BJ (cell line): ENCODE measurements at places on chromosomes 12 and 14.

DNA sequence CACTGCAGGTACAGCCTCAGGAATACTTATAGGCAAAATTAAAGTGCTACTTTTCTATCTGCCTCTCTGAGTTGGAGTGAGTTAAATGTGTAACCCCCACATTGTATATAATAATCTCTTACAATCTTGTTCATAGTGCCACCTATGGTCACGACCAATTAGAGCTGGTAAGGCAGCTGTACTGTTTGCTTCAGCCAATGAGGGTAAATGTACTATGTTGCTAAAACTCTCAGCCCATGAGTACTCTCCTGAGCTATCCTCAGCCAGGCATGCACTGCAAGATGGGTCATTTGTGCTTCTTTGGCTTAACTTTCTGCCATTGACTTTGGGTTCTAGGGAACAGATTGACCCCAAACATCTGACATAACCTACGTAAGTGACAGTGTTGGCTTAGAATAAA lies 15.0 kb upstream of the MDM2 start:
- no peak for DNase-seq

GRCh38 chr14:100673085-100673806 lies 53.4 kb upstream of the DLK1 start:
- DNase-seq = no peak

- no peak for DNase-seq
Observed at GRCh38 chr14:75175677-75176141, 703 bp downstream of the TMED10 start.

DNA sequence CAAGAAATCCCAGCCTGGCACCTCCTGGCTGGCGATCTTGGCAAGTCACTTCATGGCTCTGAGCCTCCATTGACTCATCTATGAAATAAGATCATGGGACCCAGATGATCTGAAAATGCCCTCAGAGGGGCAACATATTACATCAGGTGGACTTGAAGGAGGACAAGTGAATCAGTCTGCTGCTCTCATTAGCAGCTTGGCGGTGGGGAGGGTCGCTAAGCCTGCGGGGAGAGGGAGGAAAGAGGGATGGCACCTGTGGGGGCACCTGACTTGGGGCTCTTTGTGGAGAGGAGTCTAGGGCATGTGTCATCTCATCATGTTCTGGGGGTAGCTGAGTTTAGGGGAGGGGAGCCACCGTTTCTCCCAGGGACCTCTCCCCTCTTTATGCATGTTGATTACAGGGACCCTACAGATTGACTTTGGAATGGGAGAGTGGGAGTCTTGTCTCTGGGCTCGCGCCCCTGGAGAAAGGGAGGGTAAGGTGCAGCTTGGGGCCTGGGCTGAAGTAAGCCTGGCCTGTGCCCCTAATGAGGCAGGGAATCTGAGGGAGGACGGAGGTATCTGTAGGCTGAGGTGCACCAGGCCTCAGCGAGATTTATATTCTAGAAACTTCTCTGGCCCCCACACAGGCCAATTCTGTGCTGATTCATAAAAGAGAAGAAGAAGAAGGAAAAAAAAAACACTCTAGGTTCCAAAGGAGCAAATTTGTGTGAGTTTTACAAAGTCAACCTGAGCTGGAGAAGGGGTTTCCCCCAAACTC lies 29.3 kb upstream of the BATF start:
- DNase-seq = no peak

DNA sequence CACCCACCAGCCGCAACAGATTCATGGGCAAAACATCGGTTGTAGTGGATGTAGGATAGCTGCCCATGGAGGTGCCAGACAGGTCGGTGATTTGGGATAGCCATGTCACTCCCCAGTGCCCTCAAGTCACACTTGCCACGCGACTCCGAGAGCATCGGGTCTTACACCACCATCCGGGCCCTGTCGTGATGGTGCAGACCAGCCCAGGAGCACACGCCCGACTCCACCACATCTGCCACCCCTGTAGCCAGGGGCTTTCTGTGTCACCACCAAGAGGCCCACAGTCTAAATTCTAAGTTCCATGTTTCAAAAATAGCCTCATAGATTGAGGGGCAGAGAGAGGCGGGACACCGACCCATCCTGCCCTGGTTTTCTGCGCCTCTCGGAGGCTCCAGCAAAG lies 18.0 kb downstream of the FOXN4 start:
- DNase-seq = no peak

GRCh38 chr14:74459289-74459946 lies 33.4 kb upstream of the SYNDIG1L start:
- DNase-seq = peak; percentile 11

- DNase-seq = no peak
Observed at GRCh38 chr14:22099942-22100763, 426.5 kb upstream of the OR4E1 start.

GRCh38 chr12:52360663-52361271 lies 6.5 kb downstream of the KRT85 start:
- DNase-seq = no peak

DNA sequence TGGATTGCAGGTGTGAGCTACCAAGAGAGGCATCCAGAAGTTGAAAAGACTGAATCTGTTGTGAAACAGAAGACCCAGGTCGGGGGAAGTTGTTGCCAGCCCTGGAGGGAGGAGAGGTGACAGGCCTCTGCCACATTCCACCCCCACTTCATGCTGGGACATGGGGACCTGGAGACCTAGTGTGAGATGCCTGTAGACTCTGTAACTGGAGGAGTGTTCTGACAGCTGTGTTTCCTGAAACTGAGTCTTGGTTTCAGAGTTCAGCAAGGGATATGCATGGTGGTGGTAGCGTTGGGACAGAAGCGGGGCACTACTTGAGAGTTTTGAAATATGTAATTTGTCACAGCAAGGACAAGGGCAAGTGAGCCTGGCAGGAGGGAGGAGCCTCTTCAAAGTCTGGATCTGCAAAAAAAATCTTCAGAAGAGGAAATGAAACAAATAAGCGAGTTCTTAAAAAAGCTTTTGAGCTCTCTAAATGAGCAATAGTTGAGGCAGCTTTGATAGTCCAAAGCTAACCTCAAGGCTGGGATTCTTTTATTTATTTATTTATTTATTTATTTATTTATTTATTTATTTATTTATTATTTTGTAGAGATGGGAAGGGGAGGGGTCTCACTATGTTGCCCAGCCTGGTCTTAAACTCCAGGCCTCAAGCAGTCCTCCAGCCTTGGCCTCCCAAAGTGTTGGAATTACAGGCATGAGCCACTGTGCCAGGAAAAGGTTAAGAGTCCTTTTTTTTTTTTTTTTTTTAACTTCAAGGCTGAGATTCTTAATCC lies 58.9 kb upstream of the EEA1 start:
- no peak for DNase-seq

- no peak for DNase-seq
Observed at GRCh38 chr12:3913278-3913677, 40.1 kb upstream of the PARP11 start.

DNA sequence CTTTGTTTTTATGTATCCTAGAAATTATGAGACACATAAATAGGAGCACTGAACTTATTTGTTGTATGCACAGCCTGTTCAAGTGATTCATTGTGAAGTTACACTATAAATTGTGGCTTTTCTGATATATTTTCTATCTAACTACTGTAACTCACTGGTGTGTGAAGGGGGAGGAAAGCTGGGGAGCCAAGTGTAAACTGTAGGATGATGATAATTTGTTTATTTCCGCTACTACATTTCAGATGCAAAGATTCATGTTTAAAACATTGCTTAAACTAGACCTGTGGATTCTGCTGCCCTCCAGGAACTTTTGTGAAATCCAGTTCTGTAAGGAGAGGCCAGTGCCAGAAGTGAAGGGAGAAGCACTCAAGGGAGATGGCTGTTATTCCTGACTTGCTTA lies 3.3 kb downstream of the TMTC2 start:
- no peak for DNase-seq

DNA sequence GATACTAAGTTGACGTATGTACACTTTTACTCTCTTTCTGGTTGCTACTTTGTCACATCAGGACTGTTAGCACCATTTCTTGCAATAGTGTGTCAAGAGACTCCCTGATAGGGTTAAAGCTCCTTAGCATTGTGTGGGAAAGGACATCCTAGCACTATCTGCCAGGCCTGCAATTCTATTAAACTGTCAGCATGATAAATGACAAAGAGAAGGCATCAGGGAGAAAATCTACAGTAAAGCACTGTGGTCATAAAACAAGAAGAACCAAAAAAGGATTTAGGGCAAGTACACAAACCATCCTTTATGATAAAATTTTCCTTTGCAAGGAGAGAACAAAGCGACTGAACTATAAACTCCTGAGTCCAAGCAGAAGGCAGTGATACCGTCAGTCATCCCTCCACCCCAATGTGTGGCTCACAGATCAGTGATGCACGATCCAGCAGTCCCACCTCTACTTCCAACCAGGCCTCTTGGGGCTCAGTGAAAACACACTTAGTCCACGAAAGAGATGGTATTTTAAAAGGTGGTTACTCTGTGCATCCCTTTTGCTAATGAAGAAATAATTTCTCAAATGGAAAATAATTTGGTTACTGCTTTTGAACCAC lies 31.4 kb upstream of the SLC35F4 start:
- DNase-seq = no peak

DNA sequence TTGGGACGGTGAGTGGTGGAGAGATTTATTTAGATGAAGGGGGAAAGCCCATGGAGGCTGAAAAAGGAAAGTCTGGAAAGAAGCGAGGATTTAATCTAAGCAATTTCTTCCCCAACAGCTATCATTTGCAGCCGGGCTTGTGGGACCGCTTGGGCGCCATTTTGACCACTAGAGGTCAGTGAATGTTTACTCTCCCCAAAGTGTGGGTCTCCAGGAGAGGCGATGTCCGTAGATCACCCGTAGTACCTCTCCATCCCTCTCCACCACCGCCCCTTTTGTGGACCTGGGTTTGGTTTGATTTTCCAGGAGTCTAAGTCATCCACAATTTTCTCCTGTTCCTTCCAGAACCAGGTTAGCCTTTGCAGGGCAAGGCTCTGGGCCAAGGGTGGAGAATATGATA lies 91.2 kb upstream of the PARP11 start:
- no peak for DNase-seq

DNA sequence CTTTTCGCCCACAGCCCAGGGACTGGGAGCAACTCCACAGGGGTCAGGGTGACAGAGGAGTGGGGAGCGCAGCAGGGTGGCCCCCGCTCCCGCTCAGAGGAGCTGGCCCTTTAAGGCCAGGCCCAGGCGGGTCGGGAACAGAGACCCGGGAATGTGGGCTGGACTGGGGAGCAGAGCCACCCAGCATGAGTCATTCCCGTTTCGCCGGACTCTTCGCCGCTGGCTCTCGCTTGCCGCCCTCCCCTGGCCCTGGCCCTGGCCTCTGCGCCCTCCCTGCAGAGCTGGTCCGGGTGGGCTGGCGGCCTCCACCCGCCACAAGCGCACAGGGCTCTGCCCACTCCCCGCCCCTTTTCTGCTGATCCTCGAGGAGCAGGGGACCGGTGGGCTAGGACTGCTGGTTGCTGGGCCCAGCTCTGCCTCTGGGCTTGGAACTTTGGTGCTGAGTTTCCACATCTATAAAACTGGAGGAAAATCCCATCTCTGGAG lies 92.8 kb downstream of the NINJ2 start:
- DNase-seq = no peak

- DNase-seq = no peak
Observed at GRCh38 chr14:55332654-55333570, 61.7 kb downstream of the FBXO34 start.

- DNase-seq = no peak
Observed at GRCh38 chr12:66011731-66012130, 118.8 kb downstream of the LLPH start.

DNA sequence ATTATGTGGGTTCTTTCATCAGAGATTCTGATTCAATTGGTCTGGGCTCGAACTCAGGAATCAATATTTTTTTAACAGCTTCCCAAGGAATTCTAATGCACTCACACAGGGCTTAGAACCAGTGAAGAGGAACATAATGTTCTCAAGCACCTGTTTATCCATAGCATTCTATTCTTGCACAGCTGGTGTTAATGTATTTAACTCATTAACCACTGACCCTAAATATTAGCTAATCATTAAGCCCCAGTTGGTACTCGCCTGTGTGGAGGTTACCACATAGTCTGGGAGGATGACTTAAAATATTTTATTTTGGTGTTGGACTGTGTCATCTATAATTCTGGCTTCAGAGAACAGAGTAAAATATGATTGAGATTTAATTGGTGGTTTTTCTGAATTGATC lies 45.3 kb downstream of the LRP6 start:
- no peak for DNase-seq

DNA sequence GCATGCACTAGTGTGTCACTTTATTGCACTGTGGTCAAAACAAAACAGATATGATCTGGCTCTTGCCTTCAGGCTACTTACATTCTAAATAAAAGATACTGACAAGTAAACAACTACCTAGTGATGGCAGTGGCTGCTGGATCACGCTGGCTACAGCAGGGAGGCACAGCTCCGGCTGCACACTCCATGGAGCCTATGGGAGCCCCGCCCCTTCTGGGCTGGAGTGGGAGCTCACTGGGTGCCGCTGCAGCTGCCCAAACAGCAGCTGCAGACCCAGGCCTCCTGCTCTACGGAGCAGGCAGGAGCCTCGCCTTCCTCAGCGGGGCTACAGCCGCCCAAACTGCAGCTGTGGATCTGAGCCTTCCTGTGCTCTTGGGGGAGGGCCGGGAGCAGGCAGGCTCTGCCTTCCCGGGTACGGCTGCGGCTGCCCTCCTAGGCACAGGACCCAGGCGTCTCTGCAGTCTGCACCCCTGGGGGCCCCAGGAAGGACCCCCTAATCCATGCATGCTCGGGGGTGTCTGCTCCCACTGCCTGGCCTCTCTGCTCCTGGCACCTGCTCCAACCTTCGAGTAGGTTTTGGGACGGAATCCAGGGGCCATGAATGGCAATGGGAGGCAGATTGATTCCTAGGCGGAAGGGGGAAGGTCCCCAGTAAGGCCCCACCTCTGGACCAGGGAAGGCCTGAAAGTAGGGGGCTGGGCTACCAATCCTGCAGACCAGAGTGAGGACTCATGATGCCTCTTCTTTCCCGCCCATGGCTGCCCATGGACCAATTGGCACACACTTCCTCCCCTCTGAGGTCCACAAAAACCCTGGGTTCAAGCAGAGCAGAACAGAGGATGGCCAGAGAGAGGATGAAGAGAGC lies 253.1 kb downstream of the ANO6 start:
- DNase-seq = no peak

DNA sequence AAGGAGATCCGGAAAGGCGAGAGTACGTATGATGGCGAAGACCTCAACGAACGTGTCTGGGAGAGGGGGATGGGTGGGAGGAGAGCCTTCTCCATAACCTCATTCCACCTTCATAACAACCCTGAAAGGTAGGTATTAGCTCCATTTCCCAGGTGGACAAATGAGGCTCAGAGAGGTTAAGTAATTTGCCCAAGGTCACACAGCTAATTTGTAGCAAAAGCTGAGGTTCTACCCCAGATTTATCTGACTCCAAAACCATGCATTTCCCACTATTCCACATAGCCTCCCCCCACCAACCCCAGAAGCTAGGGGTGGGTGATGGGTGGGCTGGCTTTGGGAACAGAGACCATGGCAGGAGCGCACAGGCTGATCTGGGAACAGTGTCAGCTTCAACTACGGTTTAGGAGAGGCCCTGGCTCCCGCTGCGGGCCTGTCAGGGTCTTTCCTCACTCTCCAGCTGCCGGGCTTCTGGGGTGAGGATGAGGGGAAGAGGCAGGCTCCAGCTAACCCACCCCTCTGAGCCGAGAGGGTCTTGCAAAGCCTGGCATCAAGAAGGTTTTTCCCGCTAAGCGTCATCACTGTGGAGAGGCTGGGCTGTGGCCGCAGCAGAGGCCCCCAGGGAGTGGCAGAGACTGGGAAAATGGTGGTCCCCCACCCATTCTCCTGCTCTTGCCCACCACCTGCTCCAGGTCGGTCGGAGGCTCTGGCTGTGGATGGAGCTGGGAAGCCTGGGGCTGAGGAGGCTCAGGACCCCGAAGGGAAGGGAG lies 8.9 kb downstream of the CHGA start:
- no peak for DNase-seq

GRCh38 chr12:2481346-2481745 lies 313.4 kb upstream of the FKBP4 start:
- no peak for DNase-seq
